HEK293T (cell line): ENCODE measurements at places on chromosomes 16 and 17.

DNA sequence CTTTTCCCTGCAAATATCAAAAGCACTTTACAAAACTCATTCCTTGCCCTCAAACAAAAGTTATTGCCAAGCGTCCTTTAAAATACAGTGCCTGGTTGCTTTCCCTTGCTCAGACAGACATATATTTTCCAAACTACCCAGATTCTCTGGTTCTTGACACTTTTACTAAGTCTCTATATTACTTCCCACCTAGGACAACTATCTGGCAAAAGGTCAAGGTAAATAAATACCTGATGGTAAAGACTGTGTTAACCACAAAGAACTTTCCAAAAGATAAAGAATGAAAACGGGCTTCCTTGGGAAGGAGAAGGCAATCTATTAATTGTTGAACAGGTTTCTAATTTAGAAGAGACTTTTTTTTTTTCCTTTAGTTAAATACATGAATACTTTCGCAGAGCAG is 1.9 kb downstream of the HS3ST3A1 start:
- no peak for DNase-seq

- DNase-seq, result no peak
Measured at GRCh38 chr17:69457603-69458002, 43.1 kb downstream of the MAP2K6 start.

DNA sequence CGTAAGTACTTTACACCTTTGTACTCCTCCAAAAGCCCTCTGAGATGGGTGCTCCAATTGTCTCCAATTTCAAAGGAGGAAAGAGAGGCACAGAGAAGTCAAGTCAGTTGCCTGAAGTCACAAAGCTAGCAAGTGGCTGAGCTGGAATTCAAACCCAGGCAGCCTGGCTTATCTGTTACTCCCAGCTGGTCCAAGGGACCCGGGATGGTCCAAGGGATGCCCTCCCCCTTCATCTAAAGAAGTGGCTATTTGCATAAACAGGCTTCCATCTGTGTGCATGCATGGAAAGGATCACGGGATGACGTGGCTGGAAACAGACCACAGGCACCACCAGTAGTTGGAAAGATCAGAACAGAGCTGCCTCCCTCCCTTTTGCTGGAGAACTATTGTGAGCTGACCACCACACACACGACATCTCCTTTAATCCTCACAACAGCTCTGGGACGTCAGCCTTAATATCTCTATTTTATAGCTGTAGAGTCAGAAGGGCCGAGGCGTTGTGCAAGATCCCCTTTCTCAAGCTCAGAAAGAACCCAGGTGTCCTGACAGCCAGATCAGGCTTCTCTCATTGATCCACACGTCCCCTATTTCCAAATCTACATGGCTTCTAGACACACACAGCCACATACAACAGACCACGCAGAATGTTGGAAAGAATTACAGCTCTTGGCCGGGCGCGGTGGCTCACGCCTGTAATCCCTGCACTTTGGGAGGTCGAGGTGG is 10.9 kb upstream of the COL1A1 start:
- DNase-seq, result no peak

GRCh38 chr17:68127914-68128313 is 92.4 kb downstream of the KPNA2 start:
- no peak for DNase-seq

DNA sequence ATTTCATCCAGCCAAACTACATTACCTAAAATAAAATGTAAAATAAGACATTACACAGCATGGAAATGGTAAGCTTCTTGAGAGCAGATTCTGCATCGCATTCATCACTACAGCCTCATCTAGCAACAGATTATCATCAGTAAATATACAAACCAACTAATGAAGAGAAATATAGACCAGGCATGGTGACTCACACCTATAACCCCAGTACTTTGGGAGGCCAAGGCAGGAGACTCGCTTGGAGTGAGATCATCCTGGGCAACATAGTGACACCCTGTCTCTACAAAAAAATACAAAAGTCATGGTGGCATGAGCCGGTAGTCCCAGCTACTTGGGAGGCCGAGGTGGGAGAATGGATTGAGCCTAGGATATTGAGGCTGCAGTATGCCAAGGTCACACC is 19.9 kb downstream of the NCBP3 start:
- DNase-seq, result no peak

DNA sequence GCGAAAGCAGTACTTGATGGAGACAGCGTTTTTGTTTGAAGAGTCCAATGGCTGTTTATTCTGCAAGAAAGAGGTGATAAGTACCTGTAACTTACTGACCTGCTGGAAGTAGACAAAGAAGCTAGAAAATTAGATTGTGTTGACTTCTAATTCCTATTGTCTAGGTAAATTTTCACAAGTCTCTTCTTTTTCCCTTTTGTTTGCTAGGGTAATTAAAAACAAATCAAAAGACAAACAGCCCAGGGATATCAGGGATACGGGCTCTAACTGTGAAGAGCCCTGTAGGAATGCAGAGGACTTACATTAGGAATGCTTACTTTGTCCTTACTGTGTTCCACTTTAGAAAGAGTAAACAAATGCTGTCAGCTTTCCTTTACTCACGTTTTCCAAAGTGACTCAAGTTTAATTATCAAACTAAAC is 7.0 kb downstream of the PSME3IP1 start:
- DNase-seq, result no peak

DNA sequence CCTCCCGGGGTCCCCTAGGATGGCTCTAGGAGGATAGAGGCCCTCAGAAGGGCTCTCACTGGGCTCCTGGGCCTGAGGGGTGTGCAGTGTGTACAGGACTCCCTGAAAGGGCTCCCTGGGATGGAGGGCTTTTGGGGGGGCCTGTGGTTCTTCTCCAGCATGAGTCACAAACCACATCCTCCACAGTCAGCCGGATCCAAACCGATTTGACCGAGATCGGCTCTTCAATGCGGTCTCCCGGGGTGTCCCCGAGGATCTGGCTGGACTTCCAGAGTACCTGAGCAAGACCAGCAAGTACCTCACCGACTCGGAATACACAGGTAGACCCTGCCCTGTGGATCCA is 4.5 kb downstream of the TRPV2 start:
- DNase-seq, result no peak

DNA sequence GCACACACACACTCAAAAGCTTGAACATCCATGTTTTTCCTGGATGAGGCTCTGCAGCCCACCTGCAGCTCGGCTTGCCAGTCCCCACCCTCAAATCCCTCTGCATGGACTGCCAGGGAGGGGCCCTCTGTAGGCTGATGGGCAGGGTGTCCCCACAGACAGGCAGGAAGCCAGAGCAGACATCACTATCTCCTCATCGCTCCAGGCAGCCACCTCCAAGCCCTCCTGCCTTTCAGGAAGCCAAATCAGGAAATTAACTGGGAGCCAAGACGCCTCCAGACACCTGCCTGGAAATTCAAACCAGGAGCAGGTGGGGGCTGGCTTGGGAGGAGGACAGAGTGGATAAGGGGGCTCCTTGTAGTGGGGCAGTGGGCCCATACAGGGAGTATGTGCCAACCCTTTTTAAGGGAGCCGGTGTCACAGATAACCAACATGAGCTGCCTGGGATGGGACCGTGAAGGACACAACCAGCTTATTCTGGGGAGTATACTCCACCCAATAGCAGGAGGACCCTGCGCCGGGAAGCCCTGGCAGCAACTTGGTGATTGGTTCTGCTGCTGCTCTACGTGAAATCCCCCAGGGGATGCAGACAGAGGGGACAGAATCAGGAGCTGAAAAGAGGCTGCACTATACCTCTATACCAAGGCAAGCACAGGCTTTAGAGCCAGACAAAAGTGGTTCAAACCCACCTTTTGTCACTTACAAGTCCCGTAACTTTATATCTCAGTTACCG is 139.1 kb downstream of the CCT6B start:
- DNase-seq, result no peak

DNA sequence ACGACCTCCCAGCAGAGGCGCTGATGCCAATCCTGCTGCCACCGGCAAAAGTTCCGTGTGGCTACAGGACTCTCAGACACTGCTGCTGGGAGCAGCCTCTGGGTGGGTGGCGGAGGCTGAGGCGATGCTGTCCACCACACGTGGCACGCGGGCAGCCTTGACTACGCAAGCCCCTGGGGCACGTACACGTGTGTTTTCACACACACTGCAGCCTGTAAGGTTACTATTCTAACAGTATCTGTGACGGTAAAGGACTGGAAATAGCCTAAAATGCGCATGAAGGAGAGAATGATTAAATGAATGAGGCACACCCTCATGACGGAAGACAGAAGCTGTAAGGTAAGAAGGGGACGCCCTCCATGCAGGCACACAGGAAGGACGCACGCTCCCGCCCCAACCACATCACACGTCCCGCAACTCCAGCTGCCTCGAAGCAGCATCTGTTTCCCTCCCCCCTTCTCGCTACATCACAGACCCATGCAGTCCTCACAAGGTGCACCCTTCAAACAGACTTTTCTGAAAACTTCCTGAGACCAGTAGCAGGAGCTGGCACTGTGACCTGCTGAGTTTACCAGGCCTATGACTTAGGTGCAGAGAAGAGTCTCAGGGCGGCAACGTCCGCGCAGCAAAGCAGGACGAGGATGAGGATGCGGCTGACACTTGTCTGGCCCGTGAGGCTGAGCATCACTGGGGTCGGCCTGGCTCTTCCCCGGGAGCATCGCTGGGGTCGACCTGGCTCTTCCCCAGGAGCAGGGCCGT is 28.7 kb upstream of the FASN start:
- no peak for DNase-seq

DNA sequence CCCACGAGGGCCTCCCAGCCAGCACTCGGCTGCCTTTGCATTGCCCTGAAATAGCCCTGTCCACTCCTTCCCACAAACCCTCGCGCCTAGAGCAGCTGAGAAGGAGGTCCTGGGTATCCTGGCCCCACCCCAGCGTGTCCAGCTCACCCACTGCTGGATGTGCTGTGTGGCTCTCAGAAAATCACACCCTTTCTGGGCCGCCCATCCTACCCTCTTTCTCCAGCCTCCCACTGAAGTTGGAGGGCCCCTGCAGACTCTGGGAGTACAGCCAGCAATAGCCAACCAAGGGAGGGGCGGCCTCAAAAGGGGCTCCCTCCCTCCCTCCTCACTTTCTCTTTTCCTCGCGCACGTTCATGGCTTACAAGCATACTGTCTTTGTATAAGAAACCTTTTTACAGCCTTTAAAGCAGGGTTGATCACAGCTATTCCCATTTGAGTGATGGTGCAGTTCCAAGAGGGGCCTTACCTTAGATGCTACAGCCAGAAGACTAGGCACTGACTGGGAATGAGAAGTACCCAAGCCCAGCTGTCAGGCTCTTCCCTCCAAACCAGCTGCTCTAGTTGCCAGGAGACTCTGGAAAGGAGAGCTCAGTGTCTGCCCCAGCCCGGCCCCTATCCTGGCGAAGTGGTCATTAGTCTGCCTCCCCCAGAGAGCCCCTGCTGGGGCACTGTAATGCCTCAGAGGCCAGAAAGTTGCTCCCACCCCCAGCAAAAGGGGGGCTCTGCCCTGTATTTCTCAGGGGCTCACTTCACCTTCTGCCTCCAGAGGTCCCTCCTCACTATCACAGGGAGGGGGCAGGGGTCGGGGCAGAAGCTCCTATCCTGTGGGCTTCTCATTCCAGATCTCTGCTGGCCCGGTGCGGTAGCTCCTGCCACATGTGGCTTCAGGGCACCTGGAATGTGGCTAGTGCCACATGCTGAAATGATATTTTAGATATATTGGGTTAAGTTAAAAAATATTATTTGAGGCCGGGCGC is 38.1 kb downstream of the DCAKD start:
- no peak for DNase-seq

DNA sequence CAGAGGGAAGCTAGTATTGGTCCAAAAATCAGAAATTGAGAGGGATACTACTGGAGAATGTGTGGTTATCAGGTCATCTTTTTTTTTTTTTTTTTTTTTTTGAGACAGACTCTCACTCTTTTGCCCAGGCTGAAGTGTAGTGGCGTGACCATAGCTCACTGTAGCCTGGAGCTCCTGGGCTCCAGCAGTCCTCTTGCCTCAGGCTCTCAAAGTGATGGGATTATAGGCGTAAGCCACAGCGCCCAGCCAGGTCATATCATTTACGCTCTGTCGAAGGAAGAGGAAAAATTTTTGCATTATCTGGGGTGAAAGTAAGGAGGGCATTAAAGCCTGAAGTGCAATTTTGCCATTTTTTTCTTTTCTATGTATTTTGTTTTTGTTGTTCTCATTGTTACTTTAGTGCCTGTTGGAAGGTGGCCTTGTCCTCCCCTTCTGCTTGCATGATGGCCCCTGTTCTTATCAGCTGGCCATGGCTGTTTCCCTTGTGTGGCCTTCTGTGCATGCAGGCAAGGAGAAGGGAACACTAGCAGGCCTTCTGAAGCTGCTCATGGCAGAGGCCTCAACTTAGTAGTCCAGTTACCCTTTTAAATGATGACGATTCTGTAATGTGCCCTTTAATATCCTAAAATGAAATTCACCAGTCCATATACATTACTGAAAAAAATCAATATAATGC is 118.3 kb downstream of the SPECC1 start:
- DNase-seq, result no peak

DNA sequence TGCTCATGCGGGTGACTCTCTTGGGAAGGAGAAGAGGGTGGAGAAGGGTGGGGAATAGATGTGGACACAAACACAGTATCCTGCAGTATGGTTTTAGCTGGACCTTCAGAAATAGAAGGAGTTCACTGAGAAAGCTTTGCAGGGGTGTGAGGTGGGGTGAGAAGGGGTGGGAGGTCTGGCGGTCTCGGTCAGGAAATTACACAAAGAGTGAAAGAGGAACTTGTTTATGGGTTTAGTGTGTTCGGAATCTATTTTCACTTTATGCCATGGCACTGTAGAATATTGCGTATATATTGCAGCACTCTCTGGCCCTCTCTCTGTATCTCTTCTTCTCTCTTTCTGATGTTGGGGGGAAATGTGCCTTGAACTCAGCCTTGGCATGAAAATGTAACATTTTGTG is 148.2 kb upstream of the GOT2 start:
- DNase-seq, result no peak

GRCh38 chr17:28041844-28042656 is 427 bp upstream of the NLK start:
- peak; percentile 7 for DNase-seq

GRCh38 chr16:87244636-87245197 is 72.5 kb downstream of the C16orf95 start:
- no peak for DNase-seq

DNA sequence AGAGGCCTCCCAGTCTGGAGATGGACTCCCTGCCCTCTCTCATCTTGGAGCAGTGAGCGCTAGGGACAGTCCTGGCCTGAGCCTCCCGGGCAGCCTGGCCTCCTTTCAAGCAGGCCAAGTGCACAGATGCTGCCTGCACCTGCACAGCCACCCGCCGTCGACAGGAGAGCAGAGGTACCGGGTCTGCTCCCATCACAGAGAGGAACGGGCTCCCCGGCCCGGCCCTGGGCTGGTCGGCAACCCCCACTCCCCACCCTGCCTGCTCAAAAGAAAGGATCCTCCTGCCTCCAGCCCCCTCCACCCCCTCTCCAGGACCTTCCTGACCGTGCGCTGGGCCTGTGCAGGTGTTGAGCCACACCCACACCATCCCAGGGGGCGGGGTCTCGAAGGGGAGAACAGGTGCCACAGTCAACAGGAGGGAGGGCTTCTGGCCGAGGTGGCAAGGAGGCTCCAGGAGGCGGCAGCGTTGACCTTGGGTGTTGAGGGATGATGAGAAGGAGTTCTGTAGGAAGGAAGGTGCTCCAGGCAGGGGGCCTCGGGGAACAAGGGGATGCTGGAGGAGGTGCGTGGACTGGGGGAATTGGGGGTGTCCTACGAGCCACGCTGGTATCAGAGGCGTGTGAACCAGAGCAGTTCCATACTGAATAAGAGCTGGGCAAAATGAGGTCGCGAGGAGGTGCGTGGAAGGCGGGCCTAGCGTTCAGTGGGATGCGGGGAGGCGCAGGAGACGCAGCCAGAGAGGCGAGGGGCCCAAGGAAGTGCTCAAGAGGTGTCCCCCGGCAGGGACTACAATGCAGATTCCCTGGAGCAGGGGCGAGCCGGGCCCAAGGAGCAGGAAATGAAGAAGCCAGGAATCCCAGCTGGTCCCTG is 967 bp upstream of the CDH15 start:
- no peak for DNase-seq

GRCh38 chr17:50630524-50631194 is 4.0 kb upstream of the ABCC3 start:
- peak; percentile 63 for DNase-seq
